ENCODE measurements at places on chromosomes 11 and 22.
A peak's percentile ranks its signal among the peaks of the same experiment; 100 is the strongest.

GRCh38 chr11:45282081-45282480 lies 4.1 kb downstream of the SYT13 start:
- no peak for DNase-seq

DNA sequence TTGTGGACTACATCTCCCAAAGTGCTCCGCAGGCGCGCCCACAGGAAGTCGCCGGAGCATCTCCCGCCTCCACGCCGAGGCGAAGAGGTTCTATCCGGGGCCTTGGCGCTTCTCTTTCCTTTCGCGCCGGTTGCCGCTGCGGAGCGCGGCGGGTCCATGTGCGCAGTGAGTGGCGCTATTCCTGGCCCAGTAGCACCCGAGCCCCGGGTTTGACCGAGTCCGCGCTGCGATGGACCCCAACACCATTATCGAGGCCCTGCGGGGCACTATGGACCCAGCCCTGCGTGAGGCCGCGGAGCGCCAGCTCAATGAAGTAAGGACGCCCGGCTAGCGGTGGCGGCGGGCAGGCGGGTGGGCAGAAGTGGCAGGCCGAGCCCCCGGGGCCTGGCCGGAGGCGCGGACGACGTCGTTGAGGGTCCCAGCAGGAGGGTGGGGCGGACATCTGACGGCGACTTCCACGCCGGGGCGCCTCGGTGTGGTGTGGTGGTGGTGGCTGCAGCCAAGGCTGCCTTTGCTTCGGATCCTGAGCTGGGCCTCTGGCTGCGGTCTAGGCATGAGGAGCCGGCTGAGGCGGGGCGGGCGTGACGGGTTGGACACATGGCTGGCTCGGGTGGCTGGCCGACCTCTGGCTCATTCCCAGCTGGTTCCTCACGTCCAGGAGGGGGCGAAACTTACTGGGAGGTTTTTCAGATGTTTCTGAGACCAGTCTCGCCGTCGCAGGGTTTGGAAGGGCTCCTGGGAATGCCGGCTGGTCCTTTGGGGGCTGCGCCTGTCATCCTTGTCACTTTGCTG lies at the start of gene IPO7:
TSS of gene IPO7 (plus strand) at position 118 of the 792 bp plus-strand sequence. CDS start at position 230, 112 bp downstream.
- peak; percentile 91 for DNase-seq

GRCh38 chr11:12600829-12601228 lies 73.4 kb upstream of the TEAD1 start:
- DNase-seq, result no peak

DNA sequence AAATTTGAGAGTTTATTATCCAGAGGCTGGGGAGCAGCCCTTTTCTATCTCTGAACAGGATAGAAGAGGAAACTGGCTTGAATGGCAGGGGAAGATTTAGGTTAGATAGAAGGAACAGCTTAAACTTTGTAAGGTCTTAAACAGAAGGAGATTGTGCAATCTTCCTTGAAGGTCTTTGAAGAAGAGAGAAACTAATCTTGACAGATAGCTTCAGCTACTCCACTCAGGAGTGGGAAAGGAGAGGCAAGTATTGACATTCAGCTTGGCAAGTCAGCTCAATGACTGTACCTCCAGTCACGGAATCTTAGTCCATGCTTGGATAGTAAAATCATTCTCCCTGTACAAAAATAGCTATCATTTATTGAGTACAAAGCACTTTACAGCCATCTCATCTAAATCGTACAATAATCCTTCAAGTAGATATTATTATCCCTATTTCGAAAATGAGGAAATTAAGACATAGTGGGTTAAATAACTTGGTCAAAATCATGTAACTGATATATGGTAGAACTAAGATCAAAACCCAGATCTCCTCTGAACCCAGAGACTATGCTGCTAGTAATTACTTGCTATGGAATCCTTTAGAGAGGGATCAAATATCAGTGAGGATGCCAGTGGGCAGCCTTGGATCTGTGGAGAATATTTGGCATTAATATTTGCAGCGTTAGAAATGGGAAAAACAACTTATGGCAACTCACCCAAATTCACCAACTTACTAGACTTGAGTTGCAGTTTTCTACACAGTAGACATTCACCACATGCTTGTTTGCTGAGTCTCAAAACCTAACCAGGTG lies 14.6 kb downstream of the C11orf97 start:
- DNase-seq, result no peak

DNA sequence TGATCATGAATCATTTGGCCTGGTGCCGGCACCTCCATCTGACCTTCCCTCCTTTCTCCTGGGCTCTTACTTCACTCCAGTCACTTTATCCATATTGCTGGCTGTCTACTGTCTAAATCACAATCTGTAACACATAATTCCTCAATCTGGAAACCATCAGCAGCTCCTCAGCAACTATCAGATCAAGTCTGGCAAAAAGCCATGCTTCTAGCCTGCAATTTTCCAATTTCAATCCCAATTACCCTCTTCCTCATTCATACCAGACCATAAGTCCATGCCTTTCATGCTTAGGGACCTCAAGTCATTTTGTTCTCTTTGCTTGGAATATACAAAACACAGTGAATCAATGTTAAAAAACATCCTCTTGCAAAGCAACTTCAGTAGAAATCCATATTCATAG lies 882.8 kb upstream of the ANO3 start:
- no peak for DNase-seq

DNA sequence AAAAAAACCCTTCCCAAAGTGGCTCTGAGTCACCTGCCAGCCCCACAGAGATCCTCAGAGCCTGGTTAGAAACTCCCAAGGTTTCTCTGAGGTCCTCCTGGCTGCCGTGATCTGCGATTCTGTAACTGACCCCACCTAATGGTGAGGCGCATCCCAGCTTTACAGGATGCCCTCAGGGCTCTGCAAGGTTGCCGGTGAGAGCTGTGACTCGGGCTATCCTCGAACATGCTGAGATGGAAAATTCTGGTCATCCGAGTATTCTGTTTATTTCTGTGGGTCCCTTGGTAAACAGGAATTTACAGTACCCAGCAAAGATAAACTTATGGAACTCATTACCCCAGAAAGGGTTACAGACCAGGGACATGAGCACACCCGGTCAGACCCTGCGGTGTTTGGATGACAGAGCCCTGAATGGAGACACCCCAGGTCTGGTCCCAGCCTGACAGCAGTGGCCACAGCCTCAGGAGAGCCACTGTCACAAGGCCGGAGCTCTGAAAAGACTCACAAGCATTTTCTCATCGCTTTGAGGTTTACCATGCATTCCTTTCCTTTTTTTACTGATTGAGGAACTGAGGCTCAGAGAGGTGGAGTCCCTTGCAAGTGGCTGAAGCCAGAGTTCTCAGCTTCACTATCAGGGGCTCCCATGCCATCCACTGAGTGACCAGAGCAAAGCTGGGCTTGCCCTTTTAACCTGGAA lies 22.2 kb downstream of the LIF start:
- DNase-seq, result no peak
